Lower lobe of right lung (tissue), 2 donors: ENCODE measurements at places on chromosomes 13 and 19. TPM values are rescaled to one million over a fixed set of nuclear protein-coding genes. Genes with fewer than 3 reads are reported as not detected.

DNA sequence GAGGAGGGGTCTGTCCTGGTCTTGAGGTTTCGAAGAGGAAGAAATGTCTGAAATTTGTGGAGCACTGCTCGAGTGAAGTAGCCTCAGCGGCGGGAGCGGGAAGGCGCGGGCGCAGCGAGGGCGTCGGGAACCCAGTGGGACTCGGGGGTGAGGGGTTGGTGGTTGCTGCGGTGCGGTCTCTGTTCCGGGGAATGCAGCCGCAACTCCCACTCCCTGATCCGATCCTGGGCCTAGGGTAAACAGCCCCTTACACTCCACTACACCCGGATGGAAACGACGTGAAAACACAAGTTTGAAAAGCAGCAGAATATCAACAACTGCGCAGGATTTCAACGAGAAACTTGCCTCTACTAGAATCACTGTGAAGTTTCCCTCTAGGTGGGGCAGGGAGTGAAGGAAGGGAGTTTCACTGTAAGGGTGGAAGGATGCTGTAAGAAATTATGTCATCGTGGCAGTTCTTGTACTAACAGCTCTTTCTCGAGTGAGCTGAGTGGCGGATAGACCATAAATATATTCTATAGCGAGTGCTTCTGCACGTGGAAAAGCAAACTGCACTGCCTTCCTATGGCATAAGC is 2.0 kb upstream of the KLF12 start:
- no peak for DNase-seq

- DNase-seq: no peak
These were observed 22.2 kb upstream of the SPRYD7 start for GRCh38 chr13:49958321-49958720.

- no peak for DNase-seq
These were observed 5.5 kb upstream of the KCTD4 start for GRCh38 chr13:45206340-45206739.

DNA sequence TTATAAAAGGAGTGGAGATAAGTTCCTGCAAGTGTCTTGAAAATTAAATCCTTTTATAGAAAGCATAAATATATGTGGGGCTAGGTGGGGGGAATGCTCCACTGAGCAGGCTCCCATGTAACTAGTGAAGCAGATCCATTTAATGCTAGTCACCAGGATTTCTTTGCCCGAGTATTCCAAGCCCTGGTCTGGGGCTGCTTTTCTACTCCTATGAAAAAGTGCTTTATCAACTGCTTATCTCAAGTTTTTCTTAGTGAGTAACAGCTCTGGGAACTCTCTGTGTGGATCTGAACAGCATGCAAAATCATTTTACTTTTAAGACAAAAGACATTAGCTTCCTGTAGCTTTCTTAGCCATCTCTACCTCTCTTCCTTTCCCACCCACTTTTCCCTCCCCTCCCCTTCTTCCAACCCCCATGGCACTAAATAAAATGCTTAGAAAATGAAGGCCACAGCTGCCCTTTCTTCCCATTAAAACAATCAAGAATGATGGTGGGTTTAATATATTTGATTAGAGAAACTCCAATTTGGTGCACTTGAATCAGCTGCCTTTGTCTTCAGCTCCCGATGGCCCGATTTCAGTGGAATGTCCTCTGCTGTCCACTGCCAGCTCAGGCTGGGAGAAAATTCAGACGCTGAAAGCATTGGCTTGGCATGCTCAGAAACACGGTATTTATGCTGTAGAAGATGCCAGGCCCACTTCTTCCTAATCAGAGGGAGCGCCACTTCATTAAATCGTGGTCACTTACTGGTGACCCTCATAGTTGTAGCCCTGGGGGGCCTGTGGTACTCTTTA is 475.1 kb downstream of the FOXO1 start:
- no peak for DNase-seq

DNA sequence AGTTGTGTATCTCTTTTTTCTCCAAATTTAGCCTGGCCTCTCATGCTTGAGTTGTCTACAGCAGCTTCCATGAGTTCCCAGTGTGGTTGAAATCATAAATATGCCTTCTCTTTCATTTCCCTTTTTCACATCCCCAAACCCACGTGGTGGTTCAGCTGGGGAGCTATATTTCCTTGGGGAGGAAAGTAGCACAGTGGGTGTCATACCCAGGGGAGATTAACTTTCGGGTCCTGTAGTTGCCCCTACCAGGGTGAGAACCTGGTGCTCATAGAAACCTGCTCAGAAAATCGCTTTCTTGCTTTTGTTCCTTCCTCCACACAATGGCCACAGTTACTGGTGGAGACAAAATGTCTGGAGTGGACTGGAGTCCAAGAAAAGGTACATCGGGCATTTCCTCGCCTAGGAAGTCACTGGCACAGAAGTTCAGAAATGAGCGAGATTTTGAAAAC is 7.0 kb upstream of the LILRA4 start:
- no peak for DNase-seq

GRCh38 chr13:62704875-62705274 is 1289.2 kb upstream of the PCDH20 start:
- DNase-seq: no peak

DNA sequence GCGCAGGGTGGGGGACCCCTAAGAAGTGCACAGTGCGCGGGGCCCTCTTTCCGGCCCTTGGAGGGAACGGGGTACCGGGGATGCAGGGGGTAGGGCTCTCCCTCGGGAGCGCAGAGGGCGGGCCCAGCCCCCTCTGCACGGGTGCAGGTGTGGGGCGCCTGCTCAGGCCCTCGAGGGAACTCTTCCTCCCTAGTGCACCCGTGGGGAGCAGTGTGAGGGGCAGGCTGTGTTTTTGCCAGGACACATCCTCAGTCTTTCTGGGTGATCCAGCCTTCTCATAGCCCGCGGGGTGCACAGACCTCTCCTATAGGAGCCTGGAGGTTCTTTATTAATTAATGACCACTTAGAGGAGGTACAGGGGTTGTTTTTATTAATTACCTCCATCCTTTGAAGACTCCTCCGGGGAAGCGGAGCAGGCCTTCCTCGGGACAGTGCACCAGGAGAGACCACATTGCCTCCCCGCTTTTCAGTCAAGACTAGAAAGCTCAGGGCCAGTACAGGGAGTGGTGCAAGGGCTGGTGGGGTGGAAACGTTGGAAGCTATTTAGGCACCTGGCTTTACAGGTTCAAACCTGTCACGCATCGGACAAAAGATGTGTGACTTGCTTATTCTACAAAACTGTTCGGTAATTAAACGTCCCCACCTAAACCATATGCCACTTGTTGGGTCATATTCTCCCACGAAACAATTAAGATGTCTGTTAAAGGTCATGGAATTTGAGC is 598 bp upstream of the GJB6 start:
- DNase-seq: no peak

- DNase-seq: peak; percentile 54
These were observed 169.3 kb downstream of the COL4A1 start for GRCh38 chr13:110137680-110138009.

DNA sequence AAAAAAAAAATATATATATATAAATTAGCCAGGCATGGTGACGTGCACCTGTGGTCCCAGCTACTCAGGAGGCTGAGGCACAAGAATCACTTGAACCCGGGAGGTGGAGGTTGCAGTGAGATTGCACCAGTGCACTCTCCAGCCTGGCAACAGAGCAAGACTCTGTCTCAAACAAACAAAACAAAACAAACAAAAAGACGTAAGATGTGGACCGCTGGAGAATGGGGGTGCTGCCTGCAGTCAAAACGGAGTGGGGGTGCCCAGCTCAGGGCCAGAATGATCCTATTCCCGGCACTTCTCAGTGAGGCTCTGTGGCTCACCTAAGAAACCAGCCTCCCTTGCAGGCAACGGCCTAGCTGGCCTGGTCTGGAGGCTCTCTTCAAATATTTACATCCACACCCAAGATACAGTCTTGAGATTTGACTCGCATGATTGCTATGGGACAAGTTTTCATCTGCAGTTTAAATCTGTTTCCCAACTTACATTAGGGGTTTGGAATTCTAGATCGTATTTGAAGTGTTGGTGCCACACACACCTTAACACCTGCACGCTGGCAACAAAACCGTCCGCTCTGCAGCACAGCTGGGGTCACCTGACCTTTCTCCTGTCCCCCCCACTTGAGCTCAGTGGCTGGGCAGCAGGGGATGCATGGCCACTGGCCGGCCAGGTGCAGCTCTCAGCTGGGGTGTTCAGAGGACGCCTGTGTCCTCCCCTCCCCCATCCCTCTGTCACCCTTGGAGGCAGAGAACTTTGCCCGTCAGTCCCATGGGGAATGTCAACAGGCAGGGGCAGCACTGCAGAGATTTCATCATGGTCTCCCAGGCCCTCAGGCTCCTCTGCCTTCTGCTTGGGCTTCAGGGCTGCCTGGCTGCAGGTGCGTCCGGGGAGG is at the start of gene F7:
Gene F7 (plus strand): TSS at position 760 of the 889 bp plus-strand sequence. CDS start 51 bp downstream, at position 811.
- DNase-seq: no peak

GRCh38 chr19:17001603-17002183 is 24.9 kb downstream of the CPAMD8 start:
- DNase-seq: no peak

- no peak for DNase-seq
These were observed 27.6 kb upstream of the ATXN8OS start for GRCh38 chr13:70080012-70080411.

- DNase-seq: no peak
These were observed 13.8 kb downstream of the BIVM start for GRCh38 chr13:102812611-102813287.

- DNase-seq: peak; percentile 86
These were observed 28.1 kb downstream of the RANBP3 start for GRCh38 chr19:5949792-5950305.

DNA sequence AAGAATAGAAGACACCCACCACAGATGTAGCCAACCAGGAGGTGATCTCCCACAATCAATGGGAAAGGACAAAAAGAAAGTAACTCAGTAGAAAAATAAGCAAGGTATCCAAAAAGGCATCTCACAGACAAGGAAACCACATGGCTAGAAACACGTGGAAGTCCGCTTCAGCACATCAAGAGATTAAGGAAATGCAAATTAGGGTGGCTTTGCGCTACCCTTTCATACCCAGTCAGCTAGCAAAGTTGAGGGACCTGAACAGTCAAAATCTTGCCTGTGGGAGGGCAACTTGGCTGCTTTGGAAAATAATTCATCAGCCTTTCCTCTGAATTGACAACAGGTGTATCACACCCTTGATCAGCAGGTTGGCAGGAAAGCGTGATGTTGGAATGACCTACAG is 11.6 kb upstream of the UQCR11 start:
- DNase-seq: no peak

- DNase-seq: no peak
These were observed 568.3 kb upstream of the GPC6 start for GRCh38 chr13:92658293-92658692.

GRCh38 chr19:48560095-48560530 is 8.1 kb downstream of the SULT2B1 start:
- no peak for DNase-seq

DNA sequence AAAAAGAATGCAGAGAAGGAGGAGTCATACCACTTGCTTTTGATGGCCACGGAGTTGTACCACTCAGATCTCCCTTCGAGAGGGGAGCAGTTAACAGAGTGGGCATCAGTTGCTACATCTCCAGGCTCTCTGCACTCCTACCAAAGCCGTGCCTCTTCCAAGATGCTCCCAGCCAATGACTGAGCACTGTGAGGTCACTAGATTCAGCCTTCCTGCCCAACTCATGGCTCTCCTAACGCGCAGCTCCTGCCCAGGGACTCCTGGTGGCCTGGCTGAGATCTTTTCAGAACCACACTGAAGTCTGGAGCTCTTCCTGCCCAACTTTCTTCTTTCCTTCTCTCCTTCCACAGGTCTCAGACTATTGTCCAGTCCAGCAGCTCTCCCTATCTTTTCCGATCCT is 66.7 kb downstream of the LHFPL6 start:
- DNase-seq: no peak

DNA sequence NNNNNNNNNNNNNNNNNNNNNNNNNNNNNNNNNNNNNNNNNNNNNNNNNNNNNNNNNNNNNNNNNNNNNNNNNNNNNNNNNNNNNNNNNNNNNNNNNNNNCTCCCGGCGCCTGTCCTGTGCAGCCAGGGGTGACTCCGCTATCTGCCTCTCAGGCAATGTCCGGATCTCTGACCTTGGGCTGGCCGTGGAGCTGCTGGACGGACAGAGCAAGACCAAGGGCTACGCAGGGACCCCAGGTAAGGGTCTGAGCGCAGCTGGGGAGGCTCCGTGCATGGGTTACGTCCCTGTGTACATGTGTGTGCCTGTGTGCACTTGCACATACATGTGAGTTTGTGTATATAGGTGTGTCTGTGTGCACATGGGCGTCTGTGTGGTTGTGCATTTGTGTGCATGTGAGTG is 36.1 kb upstream of the TMEM255B start:
- DNase-seq: peak; percentile 30

GRCh38 chr13:77637588-77637987 is 59.9 kb upstream of the SLAIN1 start:
- DNase-seq: no peak

DNA sequence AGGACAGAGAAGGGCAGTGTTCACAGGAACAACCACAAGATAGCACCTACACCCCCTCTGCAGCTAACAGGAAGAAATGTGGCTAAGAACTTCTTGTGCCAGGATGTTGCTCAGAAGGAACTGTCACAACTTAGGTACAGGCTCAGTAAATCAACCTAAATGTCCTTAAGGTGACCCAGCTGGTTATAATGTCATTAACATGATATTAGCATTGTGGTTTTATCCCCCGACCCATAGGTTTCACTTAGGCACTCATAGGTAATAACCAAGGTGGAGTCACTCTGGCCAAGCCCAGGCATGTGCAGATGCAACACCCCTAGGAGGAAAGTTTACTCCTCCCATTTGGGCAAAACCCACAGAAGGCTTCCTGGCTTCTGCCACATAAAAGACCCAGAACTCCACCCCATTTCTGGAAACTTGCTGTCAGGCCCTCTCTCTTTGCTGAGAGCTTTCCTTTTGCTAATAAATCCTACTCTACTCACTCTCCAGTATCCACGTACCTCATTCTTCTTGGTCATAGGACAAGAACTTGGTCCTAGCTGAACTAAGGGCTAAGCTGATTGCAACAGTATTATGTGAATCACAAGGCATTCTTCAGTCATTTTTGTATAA is 951.3 kb downstream of the SLITRK5 start:
- no peak for DNase-seq

- DNase-seq: no peak
These were observed 628.2 kb upstream of the SLITRK5 start for GRCh38 chr13:87042946-87043345.

GRCh38 chr13:81106348-81106747 is 765.4 kb upstream of the SPRY2 start:
- DNase-seq: no peak

Gene VSIG10L
- 3.2 TPM for total RNA-seq

Gene TEX101
- total RNA-seq: not detected

Gene MBD3L3
- total RNA-seq: not detected

Gene B3GNT8
- 22.5 TPM for total RNA-seq

Gene THSD8
- 1.5 TPM for total RNA-seq

Gene ETV2
- 1.1 TPM for total RNA-seq

Gene ODAD3
- 4.3 TPM for total RNA-seq

Gene PNMA8C
- 0.18 TPM for total RNA-seq

Gene MAG
- not detected for total RNA-seq

Gene IGFL3
- not detected for total RNA-seq

Gene ZNF527
- 4.9 TPM for total RNA-seq

Gene PGLYRP1
- 3.0 TPM for total RNA-seq

Gene SH2D3A
- 21.2 TPM for total RNA-seq

Gene CEACAM4
- total RNA-seq: 5.6 TPM
